ENCODE measurements at places on chromosomes 5 and 9. TPM values are rescaled to one million over a fixed set of nuclear protein-coding genes. Genes with fewer than 3 reads are reported as not detected.

DNA sequence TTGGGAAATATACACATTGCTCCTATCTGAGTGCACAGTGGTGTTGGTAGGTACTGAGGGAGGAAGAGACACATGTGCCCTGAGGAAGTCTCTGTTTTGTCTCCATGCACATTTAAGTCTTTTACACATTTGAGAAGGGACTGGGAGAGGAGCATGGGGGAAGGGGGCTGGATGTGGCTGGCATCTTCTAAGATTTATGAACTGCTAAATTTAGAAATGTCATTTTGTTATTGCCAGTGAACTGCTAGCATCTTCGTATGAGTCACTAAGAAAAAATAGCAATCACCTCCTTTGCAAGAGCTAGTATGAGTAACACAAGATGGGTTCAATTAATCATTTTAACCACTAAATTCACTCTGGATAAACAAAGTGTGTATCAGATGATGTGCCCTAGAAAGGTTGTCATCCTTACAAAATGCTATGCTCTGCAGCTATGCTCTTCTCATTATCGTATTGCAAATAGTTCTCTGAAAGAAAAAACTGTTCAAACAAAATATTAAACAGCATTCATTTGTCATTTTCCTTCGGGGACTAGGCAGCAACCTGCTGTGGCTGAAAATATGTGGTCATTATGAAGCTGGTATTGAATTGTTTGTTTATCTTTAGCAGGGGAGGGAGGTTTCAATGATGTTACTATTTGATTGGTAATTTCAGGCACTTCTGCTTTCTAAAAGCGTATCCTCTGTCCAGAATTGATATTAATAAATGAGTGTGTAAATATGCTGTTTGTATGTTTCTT lies 236.5 kb downstream of the DMRTA1 start:
- DNase-seq, result no peak

GRCh38 chr5:67170767-67171166 lies 25.8 kb downstream of the CD180 start:
- DNase-seq, result no peak

- DNase-seq, result no peak
Observed at GRCh38 chr9:107546859-107547258, 57.3 kb upstream of the KLF4 start.

Gene FSTL4
- total RNA-seq, result not detected

DNA sequence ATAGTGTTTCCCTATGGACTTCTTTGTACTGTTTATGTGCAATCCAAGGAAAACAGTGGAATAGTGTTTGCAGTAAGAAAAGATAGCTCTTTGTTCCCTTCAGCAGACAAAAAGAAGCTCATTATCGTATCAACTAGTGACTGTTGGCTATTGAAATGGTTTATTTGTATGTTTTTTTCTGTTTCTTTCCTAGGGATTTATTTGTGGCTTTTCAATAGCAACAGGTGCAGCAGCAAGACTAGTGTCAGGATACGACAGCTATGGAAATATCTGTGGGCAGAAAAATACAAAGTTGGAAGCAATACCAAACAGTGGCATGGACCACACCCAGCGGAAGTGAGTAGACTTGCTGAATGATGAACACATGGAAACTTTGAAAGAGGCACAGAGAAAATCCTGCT lies 65.1 kb downstream of the SLC44A1 start:
- DNase-seq, result no peak

DNA sequence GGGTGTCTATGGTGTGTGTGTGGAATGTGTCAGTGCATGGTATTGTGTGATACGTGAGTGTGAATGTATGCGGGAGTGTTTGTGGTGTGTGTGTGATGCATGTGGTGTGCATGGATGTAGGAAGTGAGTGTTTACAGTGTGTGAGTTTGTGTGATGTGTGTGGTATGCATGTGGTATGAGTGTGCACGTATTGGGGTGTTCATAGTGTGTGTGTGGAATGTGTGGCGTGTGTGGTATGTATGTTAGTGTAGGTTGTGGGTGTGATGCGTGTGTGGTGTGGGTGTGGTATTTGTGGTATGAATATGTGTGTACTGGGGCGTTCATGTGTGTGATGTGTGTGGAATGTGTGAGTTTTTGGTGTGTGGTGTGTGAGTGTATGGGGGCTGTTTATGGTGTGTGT lies 40.1 kb upstream of the BICD2 start:
- DNase-seq, result no peak

Gene IL5
- 1.5 TPM for total RNA-seq

- DNase-seq, result no peak
Observed at GRCh38 chr5:14191325-14191724, 48.2 kb downstream of the TRIO start.

DNA sequence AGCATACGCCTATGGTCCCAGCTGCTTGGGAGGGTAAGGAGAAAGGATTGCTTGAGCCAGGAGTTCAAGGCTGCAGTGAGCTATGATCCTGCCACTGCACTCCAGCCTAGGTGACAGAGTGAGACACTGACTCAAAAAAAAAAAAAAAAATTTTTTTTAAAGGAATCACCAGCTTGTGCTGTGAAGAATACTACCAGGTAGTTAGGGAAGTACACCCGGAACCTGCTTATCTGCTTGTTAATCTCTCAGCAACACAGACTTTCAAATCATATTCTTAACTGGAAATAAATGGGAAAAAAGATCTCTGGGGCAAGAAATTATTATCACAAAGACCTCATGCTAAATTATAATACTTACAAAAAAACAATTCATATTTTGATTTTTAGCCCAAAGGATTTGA lies 26.4 kb upstream of the PRRC2B start:
- DNase-seq, result no peak

Gene SHROOM1
- 8.3 TPM for total RNA-seq

Gene CCDC192
- not detected for total RNA-seq

Gene UGCG
- 22.6 TPM for total RNA-seq

Gene GAPT
- total RNA-seq, result not detected

GRCh38 chr9:34997379-34997781 lies 7.8 kb downstream of the DNAJB5 start:
- DNase-seq, result no peak

Gene TAS2R1
- not detected for total RNA-seq

Gene RICTOR
- 33.9 TPM for total RNA-seq

Gene PCA3
- not detected for total RNA-seq

GRCh38 chr5:149869411-149869821 lies 75.2 kb downstream of the PDE6A start:
- DNase-seq, result no peak

Gene IFNK
- total RNA-seq, result not detected
